Smooth muscle cell of the umbilical artery (primary cell): ENCODE measurements at places on chromosomes 5 and 9. TPM values are rescaled to one million over a fixed set of nuclear protein-coding genes. Genes with fewer than 3 reads are reported as not detected.

TLE1 gene
- 18.1 and 30.6 TPM in 2 replicates for total RNA-seq

ZDHHC11B gene
- total RNA-seq: not detected in 2 replicates

IFNW1 gene
- not detected in 2 replicates for total RNA-seq

DMXL1 gene
- total RNA-seq: 45.0 and 46.6 TPM in 2 replicates

FCN2 gene
- not detected in 2 replicates for total RNA-seq

SYK gene
- total RNA-seq: not detected in 2 replicates

MEIKIN gene
- not detected in 2 replicates for total RNA-seq

IFNA13 gene
- not detected in 2 replicates for total RNA-seq

LHX3 gene
- not detected in 2 replicates for total RNA-seq

CCDC69 gene
- total RNA-seq: 2.0 and 2.7 TPM in 2 replicates
